HL-60 (cell line): ENCODE measurements at places on chromosomes 3 and 15.

DNA sequence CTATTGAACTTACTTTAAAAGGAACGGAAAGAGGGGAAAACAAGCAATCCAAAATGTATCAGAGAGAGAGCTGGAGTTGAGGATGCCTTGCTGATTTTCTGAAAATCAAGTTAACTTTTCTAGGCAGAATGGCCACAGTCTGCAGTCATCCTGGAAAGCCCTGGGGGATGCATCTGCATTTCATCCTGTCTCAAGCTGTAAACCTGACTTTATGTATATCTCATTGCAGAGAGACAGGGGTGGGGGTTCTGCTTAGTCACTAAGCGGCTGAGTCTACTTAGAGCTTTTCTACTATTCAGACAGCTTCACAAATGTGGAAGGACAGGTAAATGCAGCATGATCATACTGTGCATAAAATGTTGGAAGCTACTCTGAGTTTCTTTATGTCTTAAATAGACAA, 41.4 kb downstream of the MRPS25 start:
- DNase-seq = no peak

DNA sequence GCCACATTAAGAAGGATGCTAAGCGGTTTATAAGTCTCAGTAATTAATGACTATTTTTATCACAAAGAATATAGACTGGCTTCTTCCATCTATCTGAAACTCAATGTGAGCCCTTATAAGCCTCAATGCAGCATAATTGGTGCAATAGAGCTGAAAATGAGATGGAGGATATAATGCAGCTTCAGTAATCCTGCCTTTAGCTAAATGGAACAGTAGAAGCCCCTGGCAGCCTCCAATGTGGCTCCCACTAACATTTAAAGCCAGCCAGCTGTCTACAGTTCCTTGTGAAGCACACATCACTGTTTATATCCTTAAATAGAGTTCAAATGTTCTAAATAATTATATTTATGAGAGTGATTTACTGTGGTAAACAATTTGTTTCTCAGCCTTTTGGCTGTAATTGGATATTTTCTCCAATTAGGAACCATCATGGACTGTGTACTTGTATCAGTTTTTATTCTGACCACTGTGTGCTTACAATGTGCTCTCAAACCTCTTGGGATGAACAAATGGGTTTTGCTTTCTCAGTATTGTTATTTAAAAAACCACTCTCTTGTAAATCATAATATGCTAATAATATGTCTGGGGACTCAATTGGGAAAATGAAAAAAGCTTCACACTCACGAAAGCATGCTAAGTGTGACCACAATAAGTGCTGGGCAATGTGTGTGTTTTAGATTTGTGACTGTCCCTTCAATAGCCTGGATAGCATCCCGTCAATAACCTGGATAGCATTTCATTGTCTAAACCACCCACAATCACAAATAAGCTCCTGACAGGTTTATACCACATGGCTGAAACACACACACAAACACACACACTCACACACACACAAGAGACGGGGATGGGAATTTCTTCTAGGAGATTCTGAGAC, 366.6 kb downstream of the GBE1 start:
- no peak for DNase-seq

DNA sequence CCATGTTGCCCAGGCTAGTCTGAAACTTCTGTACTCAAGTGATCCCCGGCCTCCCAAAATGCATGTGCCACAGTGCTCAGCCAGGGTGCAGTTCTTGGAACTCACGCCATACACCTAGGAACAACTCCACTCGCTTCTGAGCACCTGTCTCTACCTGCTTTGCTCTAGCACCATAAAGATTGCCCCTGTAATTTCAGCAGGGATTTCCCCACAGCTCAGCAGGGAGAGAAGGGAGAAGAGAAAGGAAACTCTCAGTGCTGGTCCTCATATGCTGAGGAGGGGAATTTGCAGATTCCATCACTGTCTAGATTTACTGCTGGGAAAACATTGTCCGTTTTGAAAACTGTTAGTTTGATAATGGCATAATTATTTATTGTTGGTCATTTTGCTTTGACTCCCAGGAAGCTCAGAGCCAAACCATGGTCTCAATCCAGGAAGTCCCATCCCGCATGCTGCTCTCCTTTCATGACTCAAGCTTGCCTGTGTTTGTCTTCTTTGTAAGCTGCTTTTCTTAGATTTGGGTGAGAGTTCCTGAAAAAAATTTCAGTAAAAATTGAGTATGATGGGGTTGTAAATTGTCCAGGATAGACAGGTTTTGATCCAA, 24.2 kb downstream of the TRIM71 start:
- DNase-seq = no peak

- no peak for DNase-seq
Observed at GRCh38 chr3:175399156-175399840, 540.2 kb downstream of the NAALADL2 start.

DNA sequence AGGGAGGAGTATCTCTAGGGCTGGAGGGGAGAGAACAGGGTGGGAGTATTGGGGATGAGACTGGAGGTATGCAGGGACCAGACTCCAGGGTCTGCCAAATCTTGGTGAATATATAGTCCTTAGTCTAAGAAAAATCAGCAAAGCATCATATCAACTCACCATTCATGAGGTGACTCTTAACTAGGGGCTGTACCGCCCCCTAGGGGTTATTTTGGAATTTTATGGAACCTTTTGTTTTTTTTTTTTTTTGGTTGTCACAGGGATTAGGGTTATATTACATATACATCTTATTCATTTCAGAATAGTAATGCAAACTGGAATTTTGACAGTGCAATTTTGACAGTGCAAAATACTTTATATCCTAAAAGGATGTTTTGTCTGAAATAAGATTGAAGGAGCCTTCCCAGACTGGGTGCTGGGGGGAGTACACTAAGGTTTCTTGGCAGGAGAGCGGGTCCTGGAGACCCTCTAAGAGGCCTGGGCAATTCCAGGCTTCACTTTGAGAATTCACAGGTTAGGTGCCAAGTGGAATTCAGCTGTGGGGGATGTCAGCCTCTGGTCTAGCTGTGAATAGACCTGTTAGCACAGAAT, 7.5 kb downstream of the CMTM7 start:
- DNase-seq = no peak

DNA sequence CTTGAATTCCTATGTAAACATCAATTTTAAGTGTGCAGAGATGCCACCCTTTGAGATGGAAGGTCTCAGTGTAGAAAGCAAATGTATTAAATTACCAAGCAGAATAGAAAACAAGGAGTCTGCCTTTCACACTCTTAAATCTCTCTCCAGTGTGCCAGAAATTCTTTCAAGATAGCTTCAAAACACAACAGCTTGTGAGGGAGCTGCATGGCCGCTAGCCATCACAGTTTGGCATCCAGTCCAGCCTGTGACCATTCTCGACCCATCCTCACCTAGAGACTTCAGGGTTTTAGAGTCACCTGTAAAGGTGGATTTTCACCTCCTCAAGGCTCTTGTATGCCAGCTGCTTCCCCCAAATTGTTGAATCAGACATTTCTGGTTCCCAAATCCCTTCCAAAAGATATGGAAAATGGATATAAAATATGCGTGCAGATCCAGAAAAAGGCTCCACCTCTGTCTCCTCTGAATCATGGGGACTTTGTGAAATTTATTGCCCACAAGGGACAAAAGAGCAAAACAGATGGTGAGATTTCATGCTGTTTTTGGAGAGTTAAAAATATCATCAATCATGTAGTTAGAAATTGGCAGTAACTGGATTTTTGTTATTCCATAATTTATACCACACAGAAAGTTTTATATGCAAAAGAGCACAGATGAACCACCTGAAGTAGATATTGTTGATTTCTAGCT, 114.2 kb upstream of the THRB start:
- no peak for DNase-seq

DNA sequence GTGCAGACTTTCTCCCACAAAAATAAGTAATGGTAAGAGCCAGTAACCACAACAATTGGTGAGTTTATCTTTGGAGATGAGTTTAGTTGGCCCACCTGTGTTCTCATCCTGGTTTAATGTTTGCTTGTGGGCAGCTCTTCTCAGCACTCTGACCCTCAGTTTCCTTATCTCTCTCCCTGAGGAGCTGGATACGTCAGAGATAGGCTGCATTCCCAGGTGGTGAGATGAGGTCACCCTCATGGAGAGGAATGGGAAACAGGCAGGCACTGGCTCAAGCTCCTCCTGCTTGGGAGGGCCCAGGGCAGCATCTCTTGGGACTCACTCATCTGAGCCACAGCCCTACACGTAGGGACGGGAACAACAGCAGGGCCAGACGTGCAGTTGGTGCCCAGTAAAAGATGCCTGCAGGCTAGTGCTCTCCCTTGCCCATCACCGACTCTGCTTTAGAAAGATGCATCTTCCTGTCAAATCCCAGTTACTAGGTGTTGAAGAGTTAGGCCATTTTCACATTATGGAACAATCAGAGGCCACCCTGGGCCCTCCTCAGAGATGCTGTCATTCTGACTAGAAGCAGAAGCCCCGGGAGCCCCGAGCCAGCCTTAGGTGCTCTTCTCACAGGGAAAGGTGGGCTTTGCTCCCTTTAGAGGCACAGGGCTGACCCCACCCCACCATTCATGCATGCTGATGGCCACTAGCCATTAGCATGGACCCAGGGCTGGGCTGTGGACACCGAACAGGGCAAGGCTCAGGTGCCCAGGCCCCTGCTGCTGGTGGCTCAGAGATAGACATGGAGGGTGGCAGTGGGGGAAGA, 59.7 kb downstream of the GRIP2 start:
- no peak for DNase-seq

DNA sequence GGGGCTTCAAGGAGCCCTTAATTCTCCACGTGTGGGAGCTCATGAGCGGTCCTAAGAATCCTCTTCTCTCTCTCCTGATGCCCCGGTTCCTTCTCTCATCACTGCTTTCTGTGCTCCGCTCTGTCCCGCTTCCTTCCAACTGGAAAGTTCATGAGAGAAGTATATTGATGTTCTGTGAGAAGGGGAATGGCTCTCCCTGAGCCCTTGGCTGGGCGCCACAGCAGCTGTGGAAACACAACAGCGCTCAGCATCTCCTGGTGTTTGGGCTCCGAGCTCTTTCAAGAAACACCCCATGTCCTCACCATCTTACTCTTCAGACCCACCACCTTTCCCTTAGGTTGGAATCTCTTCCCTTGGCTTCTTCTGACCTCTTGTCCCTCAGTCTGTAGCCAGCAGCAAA, 161.7 kb downstream of the VGLL4 start:
- DNase-seq = no peak

DNA sequence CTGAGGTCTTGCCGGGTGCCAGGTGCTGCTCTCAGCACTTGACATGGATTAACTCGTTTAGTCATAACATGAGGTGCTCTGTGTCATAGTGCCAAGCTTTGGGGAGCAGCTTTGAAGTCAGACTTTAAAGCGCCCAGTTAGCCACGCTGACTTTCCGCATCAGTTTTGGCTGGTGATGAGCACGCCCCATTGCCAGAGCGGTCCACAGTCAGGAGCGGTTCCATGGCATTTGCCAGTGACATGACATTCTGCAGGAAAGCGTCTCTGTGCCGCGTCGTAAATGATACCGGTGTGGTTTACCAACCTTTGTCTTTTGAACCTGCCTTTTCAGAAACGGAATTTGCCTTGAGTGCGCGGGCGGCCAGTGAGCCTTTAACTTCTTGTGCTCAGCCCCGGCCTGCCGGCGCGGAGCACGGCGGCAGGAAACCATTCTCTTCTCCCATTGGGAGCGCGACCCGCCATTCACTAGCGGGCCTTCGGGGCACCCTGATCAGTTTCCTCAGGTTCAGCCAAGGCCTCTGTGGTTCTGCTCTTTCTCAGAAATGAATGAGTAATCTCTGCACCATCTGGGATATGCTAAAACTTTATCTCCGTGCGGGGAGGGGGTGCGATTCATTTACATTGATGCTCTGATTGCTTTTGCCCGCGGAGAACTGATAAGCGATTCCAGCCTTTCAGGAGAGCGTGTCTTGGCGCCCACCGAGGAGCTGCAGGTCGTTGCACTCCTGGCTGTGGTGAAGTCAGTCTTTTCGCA, 1.7 kb upstream of the SLC2A2 start:
- DNase-seq = no peak

DNA sequence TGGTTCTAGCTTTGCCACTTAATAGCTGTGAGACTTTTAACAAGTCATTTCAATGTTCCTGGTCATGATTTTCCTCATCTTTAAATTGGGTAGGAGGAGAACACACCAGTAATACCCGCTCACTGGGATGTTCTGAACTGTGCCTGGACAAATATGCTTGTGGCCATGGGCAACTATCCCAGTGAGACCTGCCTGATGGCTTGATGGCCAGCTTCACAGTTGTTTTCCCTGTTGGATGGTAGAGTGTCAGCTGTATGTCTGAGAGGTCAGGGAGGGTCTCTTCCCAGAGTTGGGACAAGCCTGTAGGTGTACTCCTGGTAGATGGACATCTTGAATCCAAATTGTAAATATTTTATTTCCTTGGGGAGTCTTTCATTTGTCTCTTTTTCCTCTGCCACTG, 92.5 kb upstream of the PFN2 start:
- DNase-seq = no peak

GRCh38 chr15:77706482-77707244, 74.0 kb upstream of the LINGO1 start:
- DNase-seq = no peak

DNA sequence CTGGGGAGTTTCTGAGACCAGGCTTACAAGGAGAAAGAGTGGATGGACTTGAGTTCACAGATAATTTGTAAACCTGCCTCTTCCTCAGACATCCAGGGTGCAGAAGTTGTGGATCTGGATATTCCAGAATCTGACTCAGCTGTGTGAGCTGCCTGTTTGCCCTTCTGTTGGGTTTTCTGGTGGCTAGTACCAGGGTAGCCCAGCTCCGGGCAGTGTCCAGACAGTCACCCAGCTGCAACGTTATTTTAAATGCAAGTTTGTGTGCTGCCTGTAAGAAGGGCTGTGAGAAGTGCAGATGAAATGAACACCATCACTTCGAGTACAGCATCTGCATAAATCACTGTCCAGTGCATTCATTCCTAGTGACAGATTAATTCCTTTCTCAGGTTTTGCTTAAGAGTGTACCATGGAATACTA, 1053.0 kb downstream of the TUSC7 start:
- DNase-seq = no peak

- DNase-seq = no peak
Observed at GRCh38 chr3:194910414-194910984, 224.8 kb downstream of the FAM43A start.

DNA sequence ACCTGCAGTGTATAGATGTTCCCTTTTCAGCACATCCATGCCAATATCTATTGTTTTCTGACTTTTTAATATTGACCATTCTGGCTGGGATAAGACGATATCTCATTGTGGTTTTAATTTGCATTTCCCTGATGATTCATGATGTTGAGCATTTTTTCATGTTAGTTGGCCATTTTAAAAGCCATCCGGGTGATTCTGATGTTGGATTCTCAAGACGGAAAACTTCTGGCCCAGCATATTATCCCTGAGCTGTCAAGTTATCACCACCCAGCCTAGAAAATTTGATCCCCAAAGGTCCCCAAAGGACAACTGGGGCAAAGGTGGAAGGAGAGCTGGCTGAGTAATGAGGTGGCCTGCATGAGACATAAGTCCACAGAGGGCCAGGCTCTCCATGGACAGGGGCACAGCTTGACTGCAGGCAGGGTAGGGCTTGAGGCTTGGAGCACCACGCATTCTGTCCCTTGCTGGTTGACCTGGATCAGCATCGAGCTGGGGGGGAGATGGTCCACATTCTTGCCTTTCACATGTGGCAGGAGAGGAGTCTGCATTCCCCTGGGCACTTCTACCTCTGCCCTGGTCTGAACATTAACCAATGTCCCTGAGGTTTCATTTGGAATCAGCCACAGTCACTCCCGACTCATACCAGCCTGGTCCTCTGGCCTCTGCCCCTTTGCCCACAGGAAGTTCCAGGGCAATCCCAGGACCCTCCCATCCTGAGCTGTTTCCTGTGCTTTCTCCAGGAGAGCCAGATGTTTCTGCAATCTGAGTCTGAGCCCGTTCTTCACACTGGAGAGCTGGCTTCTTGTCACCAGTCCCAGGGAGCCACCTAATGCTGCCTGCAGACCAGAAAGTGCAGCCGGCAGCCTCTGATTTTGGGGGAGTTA, 69.2 kb downstream of the ISG20 start:
- no peak for DNase-seq

GRCh38 chr15:101410612-101411011, 78.9 kb downstream of the PCSK6 start:
- DNase-seq = no peak
